ENCODE measurements at places on chromosomes 12 and 14.
A peak's percentile ranks its signal among the peaks of the same experiment; 100 is the strongest.

GRCh38 chr14:33564774-33565630, 385.9 kb downstream of the EGLN3 start:
- DNase-seq: no peak

DNA sequence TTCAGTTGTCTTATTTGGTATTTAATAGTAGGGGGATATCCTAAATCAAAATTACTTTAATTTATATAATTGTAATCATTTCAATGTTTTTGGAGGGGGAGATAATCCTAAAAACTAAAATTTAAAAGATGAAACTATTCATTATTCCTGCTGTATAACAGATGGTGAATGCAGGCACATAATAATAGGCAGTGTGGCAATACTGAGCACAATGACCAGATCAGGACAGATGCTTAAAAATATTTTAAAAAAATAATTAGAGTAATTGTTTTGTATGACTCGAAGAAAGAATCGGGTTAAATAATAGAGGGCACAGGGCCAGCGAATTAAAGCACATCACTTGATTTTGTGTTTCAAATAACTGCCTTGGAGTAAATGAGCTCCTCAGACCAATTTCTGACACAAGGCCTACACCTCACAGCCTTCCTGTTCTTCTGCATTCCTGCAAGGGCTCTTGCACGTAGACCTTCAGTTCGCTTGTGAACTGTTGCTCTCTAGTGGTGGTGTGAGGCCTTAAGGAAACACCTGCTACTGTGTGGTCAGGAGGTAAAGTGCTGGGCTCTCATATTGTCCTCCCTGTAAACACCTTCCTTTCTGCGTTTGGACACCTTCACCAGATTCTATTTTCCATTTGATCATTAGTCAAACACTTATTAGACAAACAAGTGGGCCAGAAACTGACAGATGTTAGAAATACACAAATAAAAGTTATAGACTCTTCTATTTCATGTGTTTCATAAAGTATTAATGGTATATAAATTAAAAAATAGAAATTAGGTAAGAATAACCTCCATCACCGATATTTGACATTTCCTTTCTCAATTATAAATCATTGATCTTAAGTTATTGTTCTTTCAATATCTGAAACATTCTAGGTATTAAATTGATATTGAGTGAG, 29.3 kb upstream of the KLRF1 start:
- DNase-seq: peak; percentile 45

DNA sequence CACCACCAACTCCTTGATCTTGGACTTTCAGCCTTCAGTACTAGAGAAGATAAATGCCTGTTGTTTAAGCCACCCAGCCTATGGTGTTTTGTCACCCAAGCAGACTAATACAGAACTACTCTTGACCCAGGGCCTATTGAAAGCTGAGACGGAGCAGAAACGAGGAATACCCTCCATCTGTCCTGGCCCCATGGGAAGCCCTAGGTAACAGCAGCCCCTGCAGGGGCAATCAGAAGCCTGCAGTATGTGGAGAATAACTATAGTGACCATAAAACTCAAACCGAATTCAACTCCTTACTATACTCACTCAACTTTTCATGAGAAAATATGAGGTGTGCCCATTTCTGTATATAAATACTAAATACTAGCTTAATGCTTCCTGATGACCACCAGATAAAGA, 307.4 kb downstream of the NUAK1 start:
- no peak for DNase-seq

- no peak for DNase-seq
Measured at GRCh38 chr12:88546853-88547252, 33.4 kb downstream of the KITLG start.

- DNase-seq: no peak
Measured at GRCh38 chr14:50040895-50041465, 75.4 kb downstream of the VCPKMT start.

DNA sequence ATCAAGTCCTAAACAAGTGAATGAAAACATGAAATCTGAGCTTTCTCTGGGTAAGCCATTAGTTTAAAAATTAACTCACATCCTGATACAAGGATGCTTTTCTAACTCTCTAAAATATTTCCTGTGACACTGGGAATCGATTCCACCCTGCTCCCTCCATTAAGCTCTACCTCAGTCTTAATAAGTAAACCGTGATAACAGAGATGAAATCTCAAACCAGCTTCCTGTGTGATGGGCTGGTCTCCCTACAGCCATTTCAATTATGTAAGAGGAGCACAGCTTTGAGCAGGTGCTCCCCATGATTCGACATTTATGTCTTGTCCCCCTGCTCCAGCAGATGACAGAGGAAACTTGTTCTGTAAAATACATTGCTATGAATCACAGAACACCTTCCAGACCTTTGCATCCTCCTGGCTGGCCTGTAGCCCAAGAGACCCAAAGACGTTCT, 59.0 kb downstream of the GAS2L3 start:
- no peak for DNase-seq

- no peak for DNase-seq
Measured at GRCh38 chr14:91614187-91614586, 104.1 kb upstream of the PPP4R3A start.

DNA sequence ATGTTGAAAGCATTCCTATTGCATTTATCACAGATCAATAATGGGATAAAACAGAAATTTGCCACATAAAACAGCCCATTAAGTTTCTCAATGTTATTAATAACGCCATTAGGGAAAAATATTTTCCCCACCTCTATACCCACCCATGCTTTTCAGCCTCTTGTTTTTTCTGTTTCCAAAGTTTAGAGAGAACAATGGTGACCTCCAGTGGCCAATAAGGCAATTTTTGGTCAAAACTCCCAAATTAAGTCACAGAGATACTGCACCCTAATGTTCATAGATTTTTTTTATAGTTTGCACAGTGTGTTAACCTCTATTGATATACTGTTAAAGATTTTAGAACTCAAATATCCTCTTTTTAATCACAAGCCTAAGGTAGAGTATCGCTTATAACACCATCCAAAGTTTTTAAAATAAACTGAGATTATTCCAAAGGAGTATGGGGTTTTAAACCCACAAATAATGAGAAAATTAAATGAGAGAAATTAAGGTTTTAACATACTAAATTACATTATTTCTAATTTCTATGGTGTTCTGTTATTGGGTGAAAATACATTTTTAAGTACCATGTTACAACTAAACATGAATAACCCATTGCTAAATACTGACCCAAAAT, 184.7 kb upstream of the DCN start:
- no peak for DNase-seq

- no peak for DNase-seq
Measured at GRCh38 chr14:90137807-90138206, 76.0 kb downstream of the KCNK13 start.

GRCh38 chr14:33455654-33456345, 495.1 kb downstream of the EGLN3 start:
- DNase-seq: no peak

DNA sequence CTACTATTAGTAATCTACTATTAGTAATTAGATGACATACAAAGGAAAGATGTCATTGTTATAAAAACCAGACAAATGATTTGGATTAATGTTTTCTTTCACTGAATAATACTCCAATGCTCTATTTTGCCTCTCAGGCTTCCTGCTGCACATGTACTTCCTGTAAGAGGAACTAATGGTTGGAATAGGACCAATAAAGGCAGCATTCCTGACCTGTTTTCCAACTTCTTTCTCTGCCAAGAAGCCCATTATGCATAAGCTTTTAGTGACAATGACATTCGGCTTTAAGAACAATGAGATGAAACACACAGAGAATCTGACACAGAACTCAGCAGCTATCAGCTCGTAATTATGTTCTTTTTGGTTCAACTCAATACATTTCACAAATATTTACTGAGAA, 5.2 kb upstream of the C12orf56 start:
- no peak for DNase-seq

DNA sequence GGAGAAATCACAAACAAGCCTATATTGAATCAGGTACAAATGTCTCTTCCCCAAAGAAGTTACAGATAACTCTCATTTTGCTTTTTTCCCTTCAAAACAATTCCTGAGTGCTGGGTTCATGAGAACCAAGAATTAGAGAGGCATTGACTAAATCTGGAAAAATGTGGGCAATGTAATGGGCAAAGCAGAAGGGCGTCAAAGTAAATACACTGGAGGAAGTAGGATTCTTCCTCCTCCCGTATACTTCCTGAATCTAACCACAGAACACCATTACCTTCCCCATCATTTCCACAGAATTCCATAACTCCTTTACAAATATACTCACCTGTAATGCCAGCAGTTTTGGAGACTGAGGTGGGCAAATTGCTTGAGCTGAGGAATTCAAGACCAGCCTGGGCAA, 3.0 kb upstream of the RBMS2 start:
- DNase-seq: no peak

- no peak for DNase-seq
Measured at GRCh38 chr12:51784688-51785087, 63.8 kb downstream of the FIGNL2 start.

DNA sequence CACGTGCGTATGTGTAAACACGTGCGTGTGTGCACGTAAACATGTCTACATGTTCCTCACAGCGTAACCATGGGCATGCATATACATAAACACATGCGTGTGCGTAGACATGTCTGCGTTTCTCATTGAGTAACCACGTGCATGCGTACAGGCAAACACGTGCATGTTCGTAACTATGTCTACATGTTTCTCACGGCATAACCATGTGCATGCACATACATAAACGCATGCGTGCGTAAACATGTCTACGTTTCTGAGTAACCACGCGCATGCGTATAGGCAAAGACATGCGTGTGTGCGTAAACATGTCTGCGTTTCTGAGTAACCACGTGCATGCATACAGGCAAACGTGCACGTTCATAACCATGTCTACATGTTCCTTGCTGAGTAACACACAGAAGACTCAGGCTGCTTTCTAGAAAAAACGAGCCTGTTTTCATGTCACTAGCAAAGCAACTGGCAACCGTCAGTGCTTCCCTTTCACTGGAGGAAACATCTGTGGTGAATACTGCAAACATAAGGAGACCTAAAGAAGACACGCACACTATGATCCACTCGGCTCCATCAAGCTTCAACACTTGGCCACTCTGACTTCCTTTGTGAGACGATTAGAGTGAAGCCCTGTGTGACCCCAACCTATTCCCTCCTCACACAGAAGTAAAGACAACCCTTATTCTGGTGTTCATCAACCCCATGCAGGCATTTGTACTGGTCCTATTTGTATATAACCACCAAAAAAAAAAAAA, 28.8 kb downstream of the POLE start:
- DNase-seq: no peak

GRCh38 chr14:55537782-55538181, 42.2 kb upstream of the KTN1 start:
- DNase-seq: no peak

- no peak for DNase-seq
Measured at GRCh38 chr14:65864984-65865383, 452.5 kb downstream of the FUT8 start.

GRCh38 chr12:80230068-80230467, 130.7 kb downstream of the OTOGL start:
- no peak for DNase-seq

DNA sequence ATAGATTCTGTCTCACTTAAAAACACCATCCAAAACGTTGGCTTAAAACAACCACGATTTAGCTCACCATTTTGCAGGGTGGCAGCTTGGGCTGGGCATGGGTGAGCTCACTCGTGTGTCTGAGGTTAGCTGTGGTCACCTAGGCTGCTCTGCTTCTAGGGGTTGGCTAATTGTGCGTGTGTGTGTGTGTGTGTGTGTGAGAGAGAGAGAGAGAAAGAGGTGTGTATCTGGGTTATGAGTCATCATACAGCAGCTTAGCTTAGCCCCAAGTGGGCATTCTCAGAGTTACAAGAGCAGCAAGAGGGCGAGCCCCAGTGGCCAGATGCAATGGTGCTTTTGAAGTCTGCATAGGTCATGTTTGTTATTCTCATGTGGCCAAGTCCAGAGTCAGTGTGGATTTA, 6.0 kb downstream of the FBXW8 start:
- DNase-seq: peak; percentile 7

- DNase-seq: no peak
Measured at GRCh38 chr14:101552786-101553231, 8.5 kb upstream of the DIO3 start.

DNA sequence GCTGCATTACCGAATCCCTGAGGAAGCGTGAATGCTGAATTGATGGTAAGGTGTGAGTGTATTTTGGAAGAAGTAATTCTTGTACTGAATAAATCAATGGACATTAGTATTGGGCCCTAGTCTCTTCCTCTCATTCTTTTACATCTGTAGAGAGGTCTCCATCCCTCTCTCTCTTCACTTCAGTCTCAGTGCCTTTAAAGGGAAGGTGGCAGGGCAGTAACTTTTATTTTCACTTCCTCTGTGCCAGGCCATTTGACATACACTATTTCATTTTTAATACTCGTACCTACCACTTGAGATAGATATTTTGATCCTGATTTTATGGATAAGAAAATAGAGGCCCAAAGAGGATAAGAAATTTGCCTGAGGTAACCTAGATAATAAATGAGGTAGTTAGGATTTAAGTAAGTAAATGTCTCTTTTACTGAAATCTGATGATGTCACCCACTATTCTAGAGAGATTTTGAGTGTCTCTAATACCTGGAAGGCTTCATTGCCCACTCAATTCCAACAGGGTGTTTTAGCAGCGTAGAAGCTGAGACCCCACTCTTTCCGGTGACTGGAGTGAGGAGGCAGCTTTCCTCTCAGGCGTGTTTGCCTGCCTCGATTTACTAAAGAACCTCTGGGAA, 177.9 kb upstream of the PRICKLE1 start:
- no peak for DNase-seq

DNA sequence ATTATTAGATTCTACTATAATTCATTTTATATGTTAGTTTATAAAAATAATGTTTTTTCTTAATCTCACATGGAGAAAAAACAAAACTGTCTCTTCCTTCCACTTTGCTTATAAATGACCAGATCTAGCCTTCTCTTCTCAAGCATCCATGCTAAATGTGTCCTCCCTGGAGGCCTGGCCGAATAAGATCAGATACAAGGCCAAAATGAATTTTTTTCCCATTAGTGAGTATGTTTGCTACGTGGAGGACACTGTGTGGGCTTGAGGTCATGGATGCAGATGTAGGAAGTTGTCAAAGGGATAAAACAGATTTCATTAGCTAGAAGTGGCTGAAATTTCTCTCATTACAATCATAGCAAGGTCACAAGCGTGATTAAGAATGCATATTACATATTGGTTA, 1244.9 kb upstream of the SEL1L start:
- DNase-seq: no peak

GRCh38 chr12:130487636-130488357, 150.1 kb downstream of the PIWIL1 start:
- DNase-seq: no peak

GRCh38 chr12:60180298-60180697, 584.5 kb downstream of the SLC16A7 start:
- DNase-seq: no peak

- DNase-seq: no peak
Measured at GRCh38 chr12:51955702-51956101, 4.2 kb downstream of the ACVR1B start.

DNA sequence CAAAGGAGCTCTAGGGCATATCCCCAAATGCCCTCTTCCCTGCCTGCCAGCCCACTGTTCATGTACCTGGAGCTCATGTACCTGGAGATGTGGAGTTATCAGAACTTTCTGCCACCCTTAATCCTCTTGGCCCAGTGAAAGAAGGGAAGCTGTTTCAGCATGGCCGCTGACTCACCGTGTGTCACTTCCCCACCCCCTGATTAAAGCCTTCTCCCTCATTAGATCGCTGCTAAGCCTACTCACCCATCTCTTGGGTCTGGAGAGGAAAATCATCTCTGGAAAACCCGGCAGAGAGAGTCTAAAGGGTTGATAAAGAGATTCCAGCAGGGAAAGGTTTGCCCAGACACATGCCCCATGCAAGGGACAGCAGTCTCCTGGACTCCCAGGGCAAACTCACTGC, 4.5 kb upstream of the LTBP2 start:
- DNase-seq: no peak

All from stimulated activated CD4-positive, alpha-beta T cell treated with anti-CD3 and anti-CD28 coated beads, Interleukin-15, amount 100 ng/mL, for 1 hour (primary cell).